ENCODE measurements at places on chromosomes 1 and 21.

DNA sequence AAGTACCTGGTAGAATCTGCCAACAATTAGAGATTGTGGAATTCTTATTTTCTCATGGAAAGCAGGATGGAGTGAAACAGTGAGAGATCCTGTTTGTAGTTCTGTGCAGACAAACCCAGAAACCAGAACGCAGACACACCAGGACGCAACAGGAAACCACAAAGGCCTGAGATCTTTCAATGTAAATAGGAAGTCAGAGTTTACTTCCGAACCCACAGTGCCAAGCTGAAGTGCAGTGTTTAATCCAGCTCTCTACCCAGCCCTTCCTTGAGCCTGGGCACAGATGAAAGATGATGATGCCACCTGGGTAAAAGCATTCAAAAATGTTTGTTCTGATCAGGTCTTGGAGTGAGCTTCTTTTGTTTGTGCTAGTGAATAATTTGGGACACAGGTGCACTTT lies 244.2 kb upstream of the HOOK1 start:
- no peak for DNase-seq

- no peak for DNase-seq
These were observed 295.4 kb upstream of the DAB1 start for GRCh38 chr1:57719274-57719673.

- DNase-seq = no peak
These were observed 694.3 kb upstream of the NR5A2 start for GRCh38 chr1:199333180-199333579.

DNA sequence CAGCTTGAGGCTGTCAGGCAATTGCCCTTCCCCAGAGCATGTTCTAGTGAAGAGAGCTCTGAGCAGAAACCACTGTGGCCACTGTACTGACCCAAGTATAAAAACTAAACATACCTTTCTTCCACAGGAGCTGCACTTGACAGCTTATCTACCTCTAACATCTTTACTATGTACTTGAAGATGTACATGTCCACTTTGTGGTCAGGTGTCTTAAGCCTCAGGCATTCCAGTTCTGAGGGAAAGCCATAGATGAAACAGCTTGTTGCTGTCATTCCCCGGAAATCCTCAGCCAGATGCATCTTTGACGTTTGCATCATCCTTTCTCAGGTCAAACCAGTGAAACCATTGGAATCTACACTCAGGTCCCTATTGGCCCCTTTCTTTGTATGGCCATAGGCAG lies 70.4 kb downstream of the CHRM3 start:
- DNase-seq = no peak

GRCh38 chr1:147238053-147238902 lies 4.2 kb upstream of the CHD1L start:
- no peak for DNase-seq

- DNase-seq = peak; percentile 38
These were observed 31.1 kb upstream of the SLC45A3 start for GRCh38 chr1:205711105-205712048.

DNA sequence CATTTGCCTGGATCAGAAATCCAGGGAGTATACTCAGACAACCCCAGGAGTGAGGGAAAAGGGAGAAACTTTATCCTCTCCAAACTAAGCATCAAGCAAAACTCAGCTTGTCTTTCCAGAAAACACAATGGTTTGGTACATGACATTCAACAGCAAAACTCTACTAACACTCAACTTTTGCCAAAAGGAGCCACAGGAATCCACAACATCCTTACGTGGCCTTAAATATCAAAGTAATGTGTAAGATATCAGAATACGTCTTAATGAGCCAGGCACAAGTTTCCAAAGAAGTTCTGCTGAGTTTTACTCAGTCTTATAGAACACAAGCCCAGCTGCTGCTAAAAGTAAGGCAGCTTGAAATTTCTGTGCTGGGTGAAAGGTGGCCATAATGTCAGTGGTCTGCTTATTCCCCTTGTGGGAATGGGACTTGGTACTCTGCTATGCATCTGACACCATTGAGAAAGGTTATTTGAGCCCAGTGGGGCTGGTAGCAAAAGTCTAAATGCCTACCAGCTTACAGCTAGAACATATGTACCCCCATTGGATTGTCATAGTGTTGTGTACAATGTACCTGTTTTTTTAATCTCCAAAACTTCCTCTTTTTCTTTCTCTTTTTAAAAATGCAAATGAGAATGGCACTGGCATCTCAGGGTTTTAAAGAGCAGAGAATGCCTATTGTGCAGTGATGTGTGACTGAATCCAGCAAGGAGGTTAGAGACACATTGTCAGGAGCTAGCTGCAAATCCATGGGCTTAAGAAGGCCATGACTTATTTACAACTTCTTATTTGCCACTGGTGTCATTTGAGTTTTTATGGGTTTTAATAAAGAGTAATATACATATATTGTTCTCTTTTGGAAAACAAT lies 62.0 kb upstream of the ST6GALNAC3 start:
- DNase-seq = no peak

DNA sequence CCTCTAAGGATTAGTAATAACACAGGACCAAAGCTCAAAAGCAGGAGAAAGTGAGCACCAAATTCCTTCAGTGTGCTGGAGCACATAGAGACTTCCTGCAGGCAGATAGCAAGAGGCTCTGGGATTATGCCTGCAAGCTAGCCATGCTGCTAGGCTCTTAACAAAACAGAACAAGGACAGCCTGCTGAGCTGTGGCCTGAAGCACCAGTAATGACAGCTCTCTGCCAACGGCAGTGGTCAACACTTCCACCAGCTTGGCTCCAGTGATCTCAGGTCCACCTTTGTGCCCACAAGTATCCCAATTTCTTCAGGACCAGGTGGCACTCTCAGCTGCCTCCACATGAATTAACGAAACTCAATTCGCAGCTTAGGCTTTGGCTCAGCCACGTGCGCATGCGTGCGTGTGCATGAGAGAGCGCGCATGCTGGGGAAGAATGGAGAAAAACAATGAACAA lies 64.2 kb downstream of the SLC45A1 start:
- no peak for DNase-seq

GRCh38 chr1:54051933-54052430 lies 1.0 kb downstream of the TMEM59 start:
- no peak for DNase-seq

- no peak for DNase-seq
These were observed 7.8 kb downstream of the UBIAD1 start for GRCh38 chr1:11280719-11281376.

DNA sequence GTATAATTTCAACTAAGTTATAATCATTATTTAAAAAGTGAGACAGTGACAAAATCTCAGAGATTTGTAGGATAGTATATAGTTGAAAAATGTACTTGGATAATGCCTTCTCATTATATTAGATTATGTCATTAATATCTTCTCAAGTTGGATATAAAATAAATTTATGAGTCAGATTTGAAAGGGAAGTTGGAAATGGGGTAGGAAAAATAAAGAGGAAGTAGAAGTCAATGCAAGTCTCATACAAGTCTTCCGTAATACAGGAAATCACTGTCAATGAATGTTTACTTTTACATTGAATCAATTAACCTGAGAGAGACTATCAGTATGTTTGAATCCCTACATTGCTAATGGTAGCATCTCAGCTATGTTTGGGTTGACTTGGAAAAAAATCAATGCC lies 16.2 kb upstream of the RNPC3 start:
- no peak for DNase-seq

DNA sequence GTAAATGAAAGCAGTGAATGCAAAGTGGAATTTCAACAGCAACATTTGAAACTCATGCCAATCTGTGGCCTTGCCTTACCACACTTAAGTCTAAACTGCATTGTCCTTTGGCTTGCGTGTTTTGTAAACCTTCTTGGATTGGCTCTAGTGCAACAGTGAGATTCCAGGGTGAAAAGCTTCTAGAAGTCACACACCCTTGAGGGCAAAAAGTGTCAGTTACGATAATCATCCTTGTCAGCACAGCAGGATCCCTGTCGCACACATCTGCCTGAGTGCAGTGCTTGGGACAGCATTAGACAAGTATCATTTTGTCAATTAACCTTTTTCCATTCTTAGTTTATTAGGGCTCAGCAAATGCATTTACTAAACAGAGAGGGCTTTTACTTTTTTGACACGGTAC lies 243.4 kb upstream of the PTBP2 start:
- no peak for DNase-seq

- DNase-seq = no peak
These were observed 225.0 kb upstream of the PRMT6 start for GRCh38 chr1:106831511-106831910.

- peak; percentile 63 for DNase-seq
These were observed 10.5 kb downstream of the MTX1 start for GRCh38 chr1:155218854-155219591.

DNA sequence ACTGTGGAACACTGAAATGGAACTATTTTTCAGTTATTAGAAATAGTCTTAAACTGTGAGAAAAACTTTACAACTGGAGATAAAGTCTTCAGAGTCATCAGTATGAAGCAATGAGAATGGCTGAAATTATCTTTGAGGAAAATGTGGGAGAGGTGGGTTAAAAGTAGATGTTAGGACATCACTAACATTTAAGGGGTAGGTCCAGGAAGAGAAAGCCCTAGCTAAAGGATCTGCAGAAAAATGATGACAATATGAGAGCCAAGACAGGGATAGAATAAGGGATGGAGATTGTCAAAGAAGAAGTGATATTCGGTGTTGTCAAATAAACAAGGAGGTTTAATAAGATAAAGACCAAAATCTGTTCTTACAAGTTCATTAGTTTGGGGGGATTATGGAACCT lies 123.3 kb upstream of the GPR52 start:
- DNase-seq = no peak

DNA sequence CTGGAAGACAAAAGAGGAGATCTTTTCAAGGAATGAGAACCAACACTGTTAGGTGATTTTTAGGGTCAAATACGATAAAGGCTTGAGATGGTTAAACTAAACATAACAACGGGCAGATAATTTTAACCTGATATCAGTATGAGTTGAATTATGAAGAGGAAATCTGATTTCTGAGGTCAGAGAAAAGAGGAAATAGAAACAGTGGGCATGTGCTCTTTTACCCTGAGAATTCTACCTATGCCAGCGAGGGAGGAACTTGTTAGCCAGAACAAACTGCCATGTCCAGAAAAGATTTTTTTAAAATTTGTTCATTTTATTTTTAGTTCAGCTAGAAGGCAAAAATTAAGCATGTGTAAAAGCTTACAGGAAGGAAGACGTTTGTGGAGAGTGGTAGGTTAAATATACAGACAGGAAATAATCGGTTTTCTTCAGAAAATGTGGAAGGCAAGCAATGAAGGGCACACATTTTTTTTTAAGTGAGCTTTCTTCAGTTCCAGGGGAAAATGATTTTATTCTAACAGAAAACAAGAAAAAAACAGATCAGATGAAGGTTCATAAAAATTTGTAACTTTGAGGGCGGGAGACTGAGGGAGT lies 1745.3 kb downstream of the MRPL39 start:
- no peak for DNase-seq

GRCh38 chr1:87362063-87362833 lies 33.6 kb downstream of the LMO4 start:
- DNase-seq = no peak

Measured in activated T-cell treated with anti-CD3 and anti-CD28 coated beads, Interleukin-2, amount 50 U/mL, for 48 hours (primary cell).